ENCODE measurements at places on chromosomes 13 and 19. TPM values are rescaled to one million over a fixed set of nuclear protein-coding genes. Genes with fewer than 3 reads are reported as not detected.

GRCh38 chr19:47427241-47428176 lies 8.2 kb upstream of the MEIS3 start:
- DNase-seq = peak; percentile 81

DNA sequence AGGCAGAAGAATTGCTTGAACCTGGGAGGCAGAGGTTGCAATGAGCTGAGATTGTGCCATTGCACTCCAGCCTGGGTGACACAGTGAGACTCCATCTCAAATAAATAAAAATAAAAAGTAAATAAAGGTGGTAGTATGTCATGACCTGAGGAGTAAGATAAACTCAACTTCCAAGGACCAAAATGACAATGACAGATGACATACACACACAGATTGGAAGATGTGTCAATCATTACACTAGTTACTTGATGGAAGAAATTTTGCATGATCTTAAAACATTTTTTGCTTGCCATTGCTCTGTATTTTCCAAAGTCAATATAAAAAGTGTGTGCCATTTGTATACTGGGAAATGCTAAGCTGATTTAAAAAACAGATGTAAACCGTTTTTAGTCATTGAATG lies 4.1 kb downstream of the SLC46A3 start:
- DNase-seq = no peak

DNA sequence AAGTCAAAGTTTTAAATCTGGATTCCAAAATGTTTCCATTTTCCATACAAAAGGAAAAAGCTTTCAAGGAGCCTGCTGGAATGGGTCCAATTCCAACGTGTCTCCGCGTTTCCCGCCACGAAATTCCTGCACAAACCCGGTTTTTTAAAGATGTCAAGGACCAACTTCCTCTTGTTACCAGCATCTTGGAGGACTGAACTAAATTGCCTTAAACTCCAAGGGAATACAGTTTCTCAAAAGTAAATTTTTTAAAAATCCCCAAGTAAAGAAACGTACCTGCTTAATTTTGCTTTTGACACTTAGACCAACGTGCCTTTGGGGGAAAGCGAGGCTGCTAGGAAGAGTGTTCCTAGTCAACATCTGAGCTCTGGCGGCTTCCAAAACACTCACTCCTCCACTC lies 12.3 kb upstream of the SOX1 start:
- no peak for DNase-seq

GRCh38 chr19:47541518-47541917 lies 26.7 kb upstream of the NAPA start:
- DNase-seq = peak; percentile 29

- no peak for DNase-seq
Observed at GRCh38 chr13:40096357-40096901, 441.0 kb downstream of the COG6 start.

GRCh38 chr13:50485979-50486935 lies 357.2 kb downstream of the DLEU7 start:
- no peak for DNase-seq

DNA sequence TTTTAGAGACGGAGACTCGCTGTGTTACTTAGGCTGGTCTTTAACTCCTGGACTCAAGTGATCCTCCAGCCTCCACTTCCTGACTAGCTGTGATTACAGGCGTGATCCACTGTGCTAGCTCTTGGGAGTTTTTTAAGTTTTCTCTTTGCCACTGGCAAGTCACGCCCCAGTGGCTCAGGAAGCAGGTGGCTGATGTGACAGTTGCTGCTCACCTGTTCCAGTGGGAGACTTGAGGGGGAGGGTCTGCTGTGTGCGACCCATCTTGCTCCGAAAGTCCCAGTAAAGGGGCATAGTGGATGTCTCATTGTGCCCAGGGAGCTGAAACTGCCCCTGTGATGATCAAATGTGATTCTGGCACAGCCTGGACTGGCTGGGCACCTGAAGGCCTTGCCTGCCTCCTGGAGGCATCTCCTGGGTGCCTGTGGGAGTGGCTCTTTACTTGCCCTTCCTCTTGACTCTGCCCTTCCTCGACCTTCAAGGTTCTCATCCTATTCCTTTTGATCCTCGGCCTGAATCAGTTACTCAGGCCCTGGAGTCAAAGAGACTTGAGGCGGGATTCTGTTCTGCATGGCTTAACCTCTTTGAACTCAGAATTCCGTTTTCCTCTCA lies 7.8 kb downstream of the SMARCA4 start:
- DNase-seq = peak; percentile 56

GRCh38 chr13:82758044-82758443 lies 1124.2 kb downstream of the SLITRK1 start:
- DNase-seq = no peak

- no peak for DNase-seq
Observed at GRCh38 chr13:64675255-64675892, 2554.8 kb downstream of the PCDH9 start.

GRCh38 chr13:64420181-64420580 lies 2810.0 kb downstream of the PCDH9 start:
- no peak for DNase-seq

DNA sequence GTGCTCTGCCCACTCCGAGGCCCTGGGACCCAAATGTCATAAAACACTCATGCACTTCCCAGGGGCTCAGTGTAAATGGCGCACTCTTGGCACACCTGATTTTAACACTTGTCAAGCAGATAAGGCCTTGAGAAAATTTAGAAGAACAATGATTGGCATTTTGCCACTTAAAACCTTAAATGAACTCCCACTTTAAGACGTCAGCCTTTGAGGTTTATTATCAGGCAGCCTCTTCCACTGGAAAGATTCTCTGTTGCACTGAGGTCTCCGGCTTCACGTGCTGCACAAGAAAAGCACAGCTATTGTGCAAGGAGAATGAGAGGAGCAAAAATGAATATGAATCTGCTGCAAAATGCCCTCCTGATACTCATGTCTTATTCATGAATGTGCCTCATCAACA lies 38.5 kb upstream of the ATP11A start:
- no peak for DNase-seq

Gene GAMT
- 68.1 TPM for total RNA-seq

DNA sequence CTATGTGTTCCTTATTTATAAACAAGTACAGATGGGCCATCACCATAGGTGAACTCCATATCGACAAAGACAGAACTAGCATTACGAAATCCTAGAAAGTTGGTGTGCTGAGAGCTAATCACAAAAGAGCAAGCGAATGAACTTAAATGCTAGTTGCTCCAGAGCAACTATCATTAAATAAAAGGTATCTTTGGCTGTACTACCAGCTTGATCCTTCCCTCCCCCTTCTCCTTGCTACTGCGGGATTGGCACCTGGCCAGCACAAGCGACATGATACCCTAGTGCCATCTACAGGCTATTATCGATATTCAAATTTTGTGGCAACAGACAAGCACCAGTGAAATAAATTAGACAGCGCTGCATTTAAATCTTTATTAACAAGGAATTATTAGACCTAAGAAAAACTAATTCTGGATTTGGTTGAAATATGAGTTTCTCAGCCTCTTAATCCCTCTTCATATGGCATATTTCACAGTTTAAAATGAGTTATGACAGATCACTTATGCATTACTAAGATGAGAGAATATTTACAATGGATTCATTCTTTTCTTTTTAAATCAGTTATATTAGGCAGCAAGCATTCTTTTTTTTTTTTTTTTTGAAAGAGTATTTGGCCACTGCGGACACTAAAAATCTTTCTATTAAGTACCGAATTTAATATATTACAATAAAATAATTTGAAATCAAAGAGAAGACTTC lies 5.8 kb downstream of the PCDH9 start:
- DNase-seq = peak; percentile 62

GRCh38 chr19:13069415-13070359 lies 33.0 kb downstream of the LYL1 start:
- no peak for DNase-seq

DNA sequence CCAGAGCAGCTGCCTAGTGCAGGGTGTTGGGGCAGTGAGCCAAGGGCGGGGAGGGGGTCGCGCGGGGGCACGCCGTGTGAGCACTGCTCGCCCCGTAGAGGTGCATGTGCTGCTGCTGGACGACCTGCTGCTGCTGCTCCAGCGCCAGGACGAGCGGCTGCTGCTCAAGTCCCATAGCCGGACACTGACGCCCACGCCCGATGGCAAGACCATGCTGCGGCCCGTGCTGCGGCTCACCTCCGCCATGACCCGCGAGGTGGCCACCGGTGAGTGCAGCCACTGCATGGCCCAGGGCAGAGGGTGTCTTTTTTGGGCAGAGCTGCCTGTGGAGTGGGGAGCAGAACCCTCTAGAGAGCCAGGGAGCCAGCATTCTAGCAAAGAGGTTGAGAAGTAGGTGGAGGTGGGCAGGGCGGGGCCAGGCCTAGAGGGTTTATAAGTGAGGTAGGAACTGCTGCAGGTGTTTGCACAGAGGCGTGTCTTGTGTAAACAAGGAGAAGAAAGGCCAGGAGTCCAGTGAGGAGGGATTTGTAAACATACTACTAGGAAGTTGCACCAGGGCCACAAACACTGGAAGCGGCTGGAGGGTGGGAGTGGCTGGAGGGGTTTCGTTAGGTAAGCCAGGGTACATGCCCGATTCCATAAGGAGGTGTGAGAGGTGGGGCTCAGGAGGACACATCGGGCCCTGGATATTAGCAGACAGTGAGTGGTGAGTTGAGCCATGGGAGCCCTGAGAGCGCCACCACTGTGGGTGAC lies 21.3 kb downstream of the ARHGEF1 start:
- DNase-seq = no peak
